HT1080 (cell line): ENCODE measurements at places on chromosomes 6 and 20.

- DNase-seq = peak; percentile 46
Observed at GRCh38 chr6:38776515-38776914, 61.4 kb downstream of the DNAH8 start.

GRCh38 chr6:54541541-54541940 lies 233.3 kb downstream of the TINAG start:
- no peak for DNase-seq

GRCh38 chr6:56242346-56242745 lies 5.0 kb downstream of the COL21A1 start:
- DNase-seq = no peak

DNA sequence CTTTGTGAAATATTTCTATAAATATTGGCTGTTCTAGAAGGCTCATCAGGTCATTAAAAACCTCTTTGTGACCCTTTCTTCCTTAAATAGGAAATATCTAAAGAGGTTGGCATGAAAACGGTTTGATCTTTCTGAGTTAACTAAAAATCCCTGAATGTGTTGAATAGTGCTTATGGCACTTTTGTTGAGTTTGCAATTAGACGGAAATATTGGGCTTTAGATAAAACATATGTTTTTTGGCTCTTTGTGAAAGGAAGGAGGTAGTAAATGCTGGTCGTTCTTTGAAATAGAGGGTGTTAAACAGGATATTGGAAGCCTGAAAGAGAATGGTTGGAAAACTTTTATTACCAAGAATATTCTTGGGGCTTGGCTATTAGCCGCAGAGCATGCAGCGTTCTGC lies 163.0 kb downstream of the ARID1B start:
- DNase-seq = no peak

DNA sequence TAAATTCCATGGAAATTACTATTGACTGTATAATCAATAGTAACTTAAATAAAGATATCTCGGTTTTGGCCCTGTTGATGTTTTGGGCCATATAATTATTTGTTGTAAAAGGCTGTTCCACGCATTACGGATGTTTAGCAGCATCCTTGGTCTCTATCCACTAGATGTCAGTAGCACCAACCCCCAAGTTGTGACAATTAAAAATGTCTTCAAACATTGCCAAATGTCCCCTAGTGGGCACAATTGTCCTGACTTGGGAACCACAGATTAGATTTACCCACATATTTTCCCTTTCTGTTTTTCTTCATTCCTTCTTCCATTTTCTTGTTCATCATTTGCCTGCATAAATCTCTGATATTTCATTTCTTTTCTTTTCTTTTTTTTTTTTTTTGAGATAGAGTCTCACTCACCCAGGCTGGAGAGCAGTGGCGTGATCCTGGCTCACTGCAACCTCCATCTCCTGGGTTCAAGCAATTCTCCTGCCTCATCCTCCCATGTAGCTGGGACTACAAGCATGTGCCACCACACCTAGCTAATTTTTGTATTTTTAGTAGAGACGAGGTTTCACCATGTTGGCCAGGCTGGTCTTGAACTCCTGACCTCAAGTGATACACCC lies 13.6 kb upstream of the WFDC8 start:
- DNase-seq = peak; percentile 56

DNA sequence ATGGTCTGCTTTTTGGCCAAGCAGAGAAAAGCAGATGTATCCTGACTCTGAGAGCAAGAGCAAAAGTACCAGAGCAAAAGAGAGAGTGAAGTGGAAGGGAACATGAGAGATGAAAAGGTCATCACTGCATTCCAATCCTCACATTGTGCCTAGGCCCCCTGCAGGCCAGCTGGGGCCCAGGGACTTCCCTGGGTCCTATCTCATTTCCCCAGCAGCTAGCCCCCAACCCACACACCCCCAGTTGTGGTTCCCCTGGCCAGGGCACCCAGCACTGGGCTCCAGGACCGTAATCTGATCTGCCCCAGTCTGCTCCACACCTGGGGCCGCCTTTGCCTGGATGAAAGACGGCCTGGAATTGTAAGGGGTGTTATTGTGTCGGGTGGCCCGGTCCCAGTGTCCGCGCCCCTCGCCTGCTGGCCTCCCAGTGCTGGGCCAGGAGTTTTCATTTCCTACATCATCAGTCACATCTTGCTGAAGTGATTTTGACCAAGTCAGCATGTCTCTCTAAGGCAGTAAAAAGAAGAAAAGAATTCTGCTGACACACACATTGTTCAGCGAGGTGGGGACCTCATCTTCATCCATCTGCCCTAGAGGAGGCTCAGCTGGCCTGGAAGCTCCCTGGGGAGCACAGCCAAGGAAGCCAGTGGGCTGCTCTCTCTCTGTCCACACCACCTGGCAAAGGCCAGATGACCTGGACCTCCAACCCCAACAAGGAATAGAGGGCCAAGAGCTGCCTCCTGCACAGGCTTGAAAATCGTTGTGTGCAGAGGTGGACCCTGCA lies 4.0 kb upstream of the BMP7 start:
- DNase-seq = no peak

DNA sequence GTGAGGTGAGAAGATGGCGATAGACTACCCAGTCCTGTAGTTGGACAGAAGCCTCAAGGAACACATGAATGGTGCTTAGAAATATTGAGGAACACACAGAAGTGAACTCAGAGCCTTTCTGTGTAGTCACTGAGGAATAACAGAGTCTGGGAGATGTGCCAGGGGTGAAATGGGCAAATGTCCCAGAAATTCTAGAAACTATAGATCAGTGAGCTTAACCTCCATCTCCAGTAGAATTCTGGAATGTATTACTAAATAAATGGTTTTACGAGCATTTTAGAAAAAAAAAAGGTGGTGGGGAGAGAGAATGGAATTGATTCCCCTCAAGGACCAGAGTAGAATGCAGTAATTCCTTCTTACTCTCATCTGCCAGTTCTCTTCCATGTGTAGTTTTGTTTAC lies 380.0 kb downstream of the LMBRD1 start:
- DNase-seq = peak; percentile 3

DNA sequence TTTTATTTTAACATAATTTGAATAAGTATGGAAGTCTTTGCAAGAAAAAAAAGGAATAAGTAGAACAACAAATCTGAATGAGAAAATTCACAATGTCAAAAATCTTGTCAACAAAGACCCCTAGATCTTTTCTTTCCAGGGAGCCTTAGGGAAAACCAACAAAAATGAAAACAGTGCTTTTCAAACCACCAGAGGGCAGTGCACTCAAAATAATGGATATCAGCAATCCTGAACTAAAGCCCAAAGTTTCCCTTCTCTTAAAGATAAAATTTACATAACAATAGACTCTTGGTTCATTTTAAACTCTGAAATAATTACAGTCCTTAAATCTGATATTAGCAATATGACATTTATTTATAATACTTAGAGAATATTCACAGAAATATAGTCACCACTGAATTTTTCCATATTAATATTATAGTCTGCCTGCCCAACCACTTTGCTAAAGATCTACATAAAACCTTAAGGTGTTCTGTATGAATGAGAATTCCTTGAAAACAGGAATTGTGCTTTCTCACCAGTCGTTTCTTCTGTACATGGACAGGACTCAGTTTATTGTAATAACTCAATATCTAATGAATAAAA lies 105.3 kb upstream of the BMP5 start:
- DNase-seq = peak; percentile 15

DNA sequence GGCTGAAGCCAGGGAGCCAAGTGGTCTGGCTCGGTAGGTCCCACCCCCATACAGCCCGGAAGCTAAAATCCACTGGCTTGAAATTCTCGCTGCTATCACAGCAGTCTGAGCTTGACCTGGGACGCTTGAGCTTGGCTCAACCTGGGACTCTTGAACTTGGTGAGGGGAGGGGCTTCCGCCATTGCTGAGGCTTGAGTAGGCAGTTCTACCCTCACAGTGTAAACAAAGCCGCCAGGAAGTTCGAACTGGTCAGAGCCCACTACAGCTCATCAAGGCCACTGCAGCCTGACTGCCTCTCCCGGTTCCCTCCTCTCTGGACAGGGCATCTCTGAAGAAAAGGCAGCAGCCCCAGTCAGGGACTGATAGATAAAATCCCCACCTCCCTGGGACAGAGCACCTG lies 1337.7 kb downstream of the HACE1 start:
- peak; percentile 13 for DNase-seq

DNA sequence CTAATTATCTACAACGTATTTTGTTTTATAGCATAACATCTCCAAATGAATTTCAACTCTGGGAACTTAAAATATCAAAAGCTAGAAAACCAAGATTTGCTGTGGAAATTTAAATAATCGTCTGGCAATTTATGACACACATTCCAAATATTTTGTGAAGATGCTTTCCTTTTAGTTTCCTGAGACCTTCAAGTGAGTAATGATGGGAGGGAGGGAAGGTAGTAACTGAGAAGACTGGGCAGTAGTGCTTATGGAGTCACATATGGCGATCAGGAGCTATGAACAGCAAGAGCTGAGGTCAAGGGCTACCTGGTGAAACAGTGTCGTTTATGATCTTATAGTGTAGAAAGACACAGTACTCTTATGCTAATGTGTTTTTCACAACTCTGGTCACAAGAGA lies 178.2 kb upstream of the THEMIS start:
- no peak for DNase-seq
